Gastrocnemius medialis (tissue), 4 donors: ENCODE measurements at places on chromosomes 5 and 9.
A peak's percentile ranks its signal among the peaks of the same experiment; 100 is the strongest.

GRCh38 chr5:17258431-17258830, 41.0 kb downstream of the BASP1 start:
- DNase-seq = no peak

DNA sequence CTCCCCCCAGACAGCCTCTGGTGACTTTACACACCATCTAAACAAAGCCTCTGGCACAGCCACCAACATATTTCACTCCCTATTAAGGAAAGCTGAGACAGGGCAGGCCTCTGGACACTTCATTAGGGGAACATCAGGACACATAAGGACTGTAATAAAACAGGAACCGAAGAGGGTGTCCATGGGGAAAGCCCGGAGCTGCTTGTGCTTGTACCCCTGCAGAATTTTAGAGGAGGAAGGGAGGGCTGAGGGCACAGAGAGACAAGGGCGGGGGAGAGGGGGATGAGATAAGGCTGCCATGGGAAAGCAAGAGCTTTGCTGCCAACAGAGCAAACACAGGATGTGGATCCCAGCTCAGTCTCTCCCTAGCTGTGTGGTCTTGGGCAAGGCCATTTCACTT, 138.4 kb downstream of the ASTN2 start:
- DNase-seq = no peak

DNA sequence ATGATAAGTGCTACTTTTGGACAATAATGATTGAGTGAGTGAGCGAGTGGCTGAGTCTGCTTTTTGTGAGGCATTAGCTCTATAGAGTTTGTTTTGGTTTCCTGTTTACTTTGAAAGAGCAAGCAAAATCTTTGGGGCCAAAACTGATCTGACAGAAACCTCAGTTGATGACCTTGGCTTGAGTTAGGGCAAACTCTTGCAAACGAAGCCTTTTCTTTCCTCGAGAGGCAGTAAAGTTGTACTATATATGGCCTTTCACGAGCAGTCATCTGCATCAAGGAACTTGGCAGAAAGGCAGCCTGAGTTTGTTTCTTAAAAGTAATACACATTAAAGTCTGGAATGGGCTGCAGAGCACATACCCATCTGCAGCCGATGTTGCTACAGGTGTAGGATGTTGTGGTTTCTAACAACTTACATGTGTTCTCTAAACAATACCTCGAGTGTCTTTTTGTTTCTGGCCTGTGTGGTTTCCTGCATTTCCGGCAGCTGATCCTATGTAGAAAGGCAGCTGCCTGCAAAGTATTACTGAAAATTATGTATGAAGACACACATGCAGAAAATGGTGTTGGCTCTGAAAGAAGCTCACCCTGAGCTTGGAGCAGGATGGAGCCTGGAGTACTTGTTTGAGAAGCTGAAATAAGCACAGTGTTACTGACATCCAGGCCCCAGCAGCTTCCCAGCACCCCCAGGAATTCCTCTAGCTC, 60.8 kb downstream of the FOXD1 start:
- DNase-seq = no peak

DNA sequence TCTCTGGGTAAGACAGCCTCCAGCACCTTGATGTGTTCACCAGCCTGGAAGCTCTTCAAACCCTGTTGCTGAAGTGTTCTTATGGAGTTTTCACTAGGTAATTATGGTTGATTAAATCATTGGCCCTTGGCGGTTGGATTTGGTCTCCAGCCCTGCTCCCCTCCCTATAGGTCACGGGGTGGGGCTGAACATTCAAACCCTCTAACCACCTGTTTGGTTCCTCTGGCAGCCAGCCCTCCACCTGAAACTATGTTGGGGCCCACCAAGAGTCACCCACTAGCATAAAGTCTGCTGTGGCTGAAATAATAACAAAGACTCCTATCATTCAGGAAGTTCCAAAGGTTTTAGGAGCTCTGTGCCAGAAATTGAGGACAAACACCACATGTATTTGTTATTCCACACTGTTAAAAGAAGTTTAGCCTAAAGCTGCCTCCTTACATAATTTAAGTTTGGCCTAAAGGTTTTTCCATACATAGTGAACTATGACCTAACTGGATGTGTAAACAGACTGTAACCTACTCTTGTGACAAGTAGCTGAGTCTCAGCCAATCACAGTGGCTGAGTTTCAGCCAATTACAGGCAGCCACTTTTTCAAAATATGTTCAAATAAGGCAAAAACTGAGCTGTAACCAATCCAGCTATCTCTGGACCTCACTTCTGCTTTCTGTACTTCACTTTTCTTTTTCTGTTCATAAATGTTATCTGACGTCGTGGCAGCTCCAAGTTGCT, 34.8 kb downstream of the TMEM252 start:
- no peak for DNase-seq

DNA sequence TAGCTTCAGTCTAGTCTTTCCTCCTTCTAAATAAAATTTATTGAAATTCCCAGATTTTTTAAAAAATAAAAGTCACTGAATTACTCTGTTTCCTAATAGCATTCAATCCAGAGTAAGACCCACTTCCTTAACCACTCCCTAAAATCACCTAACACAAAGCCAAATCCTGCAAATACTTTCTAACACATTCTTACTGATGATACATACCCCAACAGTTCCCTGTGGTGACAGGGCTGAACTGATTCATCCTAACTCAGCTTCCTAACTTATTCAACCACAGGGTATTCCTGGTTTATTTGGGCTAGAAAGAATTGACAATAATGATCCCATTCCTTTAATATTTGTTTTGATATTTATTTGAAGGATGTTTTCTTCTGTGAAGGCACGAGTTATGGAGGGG, 40.7 kb upstream of the ZNF300 start:
- DNase-seq = no peak

- no peak for DNase-seq
Measured at GRCh38 chr9:73180403-73180802, 28.7 kb downstream of the ANXA1 start.

GRCh38 chr5:43602461-43603343, at the start of gene NNT:
TSS of gene NNT (plus strand) at chr5:43603180. CDS start at chr5:43609196, 6,016 bp downstream.
- peak; percentile 75 for DNase-seq

DNA sequence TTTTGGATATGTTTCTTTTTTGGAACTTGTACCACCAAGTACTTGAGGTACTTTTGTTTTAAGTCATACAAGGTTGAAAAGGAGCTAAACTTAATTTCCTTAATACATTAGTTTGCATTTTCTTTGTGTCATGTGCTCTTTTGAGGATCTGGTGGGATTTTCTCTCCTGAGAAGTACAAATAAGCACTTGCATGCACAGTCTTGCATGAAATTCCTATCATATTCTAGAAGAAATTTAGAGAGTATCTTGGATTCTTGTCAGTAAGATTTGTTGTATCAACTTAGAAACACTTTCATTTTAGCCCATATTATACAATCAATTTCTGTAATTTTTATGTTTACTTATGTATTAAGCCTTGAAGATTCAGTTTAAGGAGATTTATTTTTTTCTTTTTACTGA, 64.9 kb downstream of the CCNH start:
- no peak for DNase-seq

GRCh38 chr5:152514827-152515397, 109.8 kb upstream of the NMUR2 start:
- DNase-seq = no peak

GRCh38 chr5:72455476-72455875, 51.7 kb downstream of the ZNF366 start:
- DNase-seq = no peak

- DNase-seq = no peak
Measured at GRCh38 chr5:109163336-109163735, 246.4 kb downstream of the PJA2 start.

- no peak for DNase-seq
Measured at GRCh38 chr5:147853372-147853987, 22.0 kb upstream of the SPINK1 start.

DNA sequence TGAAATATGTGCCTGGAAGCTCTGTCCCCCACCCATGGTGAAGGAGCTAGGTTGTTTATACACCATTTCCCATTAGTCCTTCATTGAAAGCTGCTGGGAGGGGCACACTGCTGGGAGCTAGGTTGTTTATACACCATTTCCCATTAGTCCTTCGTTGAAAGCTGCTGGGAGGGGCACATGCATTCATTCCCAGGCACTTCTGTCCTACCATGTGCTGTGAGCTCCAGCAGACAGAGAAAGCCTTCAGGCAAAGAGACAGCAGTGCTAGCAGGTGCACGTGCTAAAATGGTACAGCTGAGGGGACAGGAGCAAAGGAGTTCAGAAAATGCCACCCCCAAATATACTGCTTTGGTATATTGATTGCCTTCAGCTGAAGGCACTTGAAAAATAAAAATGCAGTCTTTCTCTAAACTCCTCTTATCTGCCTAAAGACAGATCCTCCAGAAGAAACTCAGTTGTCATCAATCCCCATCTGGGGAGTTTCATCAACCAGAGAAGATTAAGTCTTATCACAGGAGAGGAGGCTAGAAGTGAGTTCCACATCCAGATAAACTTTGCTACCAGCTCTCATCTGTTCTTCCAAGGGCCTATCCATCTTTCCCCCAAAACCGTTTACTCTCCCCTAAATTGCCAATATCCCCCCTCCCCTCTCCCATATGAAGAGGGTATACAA, 27.7 kb upstream of the DAPK1 start:
- no peak for DNase-seq

DNA sequence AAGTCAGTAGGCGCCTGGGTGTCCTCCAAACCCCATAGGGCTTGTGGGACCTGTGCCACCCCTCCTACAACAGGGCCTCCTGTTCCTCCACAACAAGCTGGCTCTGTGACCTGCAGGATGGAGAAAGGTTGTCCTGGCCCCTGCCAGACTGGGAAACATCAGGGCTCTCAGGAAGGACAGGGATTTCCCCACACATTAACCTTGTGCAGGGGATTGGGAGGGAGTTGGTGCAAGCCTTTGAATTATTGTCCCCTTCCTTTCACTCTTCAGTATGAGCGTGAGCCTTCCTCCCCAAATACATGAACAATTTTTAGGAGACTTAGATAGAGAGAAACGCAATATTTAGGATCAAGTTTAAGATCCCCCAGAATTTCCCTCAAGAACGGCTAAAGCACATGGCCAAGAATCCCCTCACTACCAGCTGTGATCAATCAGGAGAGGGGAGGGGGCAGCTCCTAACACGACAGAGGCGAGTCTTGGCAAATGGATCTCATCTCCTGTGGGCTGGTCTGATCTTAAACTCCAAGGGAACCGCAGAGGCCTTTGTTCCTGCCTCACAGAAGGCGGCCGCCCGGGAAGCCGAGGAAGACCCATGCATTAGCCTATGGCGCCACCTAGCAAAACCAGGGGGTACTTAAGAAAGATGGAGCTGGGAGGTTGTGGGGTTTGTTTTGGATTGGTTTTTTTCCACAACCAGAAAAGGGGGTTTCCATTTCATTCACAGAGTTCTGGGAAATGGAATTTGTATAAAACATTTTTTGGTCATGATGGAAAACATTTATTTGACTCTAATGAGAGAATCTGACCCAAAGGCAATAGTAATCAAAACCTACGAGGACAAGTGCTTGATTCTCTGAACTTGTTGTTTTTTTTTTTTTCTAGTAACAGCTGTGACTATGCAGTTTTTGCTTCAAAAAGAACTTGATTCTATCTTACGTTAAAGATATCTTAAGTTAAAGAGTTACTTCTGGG, 36.1 kb upstream of the OSMR start:
- DNase-seq = peak; percentile 72

DNA sequence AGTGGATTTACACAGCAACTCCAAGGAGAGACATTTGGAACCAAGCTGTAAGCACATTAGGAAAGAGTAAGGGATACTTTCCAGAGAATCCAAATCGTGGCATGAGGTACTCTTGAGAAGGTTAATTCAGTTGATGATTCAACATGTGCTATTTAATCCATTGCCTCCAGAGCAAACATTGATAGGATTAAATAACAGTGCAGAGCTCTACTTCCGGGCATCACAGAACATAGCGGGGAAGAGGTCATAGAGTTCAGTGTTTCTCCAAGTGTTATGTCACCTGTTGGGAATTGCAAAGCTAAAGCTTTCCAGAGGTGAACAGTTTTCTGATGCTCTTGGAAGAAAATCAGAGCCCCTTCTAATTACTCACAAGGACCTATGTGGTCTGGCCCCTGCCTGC, 127.5 kb downstream of the PPP2R2B start:
- no peak for DNase-seq

DNA sequence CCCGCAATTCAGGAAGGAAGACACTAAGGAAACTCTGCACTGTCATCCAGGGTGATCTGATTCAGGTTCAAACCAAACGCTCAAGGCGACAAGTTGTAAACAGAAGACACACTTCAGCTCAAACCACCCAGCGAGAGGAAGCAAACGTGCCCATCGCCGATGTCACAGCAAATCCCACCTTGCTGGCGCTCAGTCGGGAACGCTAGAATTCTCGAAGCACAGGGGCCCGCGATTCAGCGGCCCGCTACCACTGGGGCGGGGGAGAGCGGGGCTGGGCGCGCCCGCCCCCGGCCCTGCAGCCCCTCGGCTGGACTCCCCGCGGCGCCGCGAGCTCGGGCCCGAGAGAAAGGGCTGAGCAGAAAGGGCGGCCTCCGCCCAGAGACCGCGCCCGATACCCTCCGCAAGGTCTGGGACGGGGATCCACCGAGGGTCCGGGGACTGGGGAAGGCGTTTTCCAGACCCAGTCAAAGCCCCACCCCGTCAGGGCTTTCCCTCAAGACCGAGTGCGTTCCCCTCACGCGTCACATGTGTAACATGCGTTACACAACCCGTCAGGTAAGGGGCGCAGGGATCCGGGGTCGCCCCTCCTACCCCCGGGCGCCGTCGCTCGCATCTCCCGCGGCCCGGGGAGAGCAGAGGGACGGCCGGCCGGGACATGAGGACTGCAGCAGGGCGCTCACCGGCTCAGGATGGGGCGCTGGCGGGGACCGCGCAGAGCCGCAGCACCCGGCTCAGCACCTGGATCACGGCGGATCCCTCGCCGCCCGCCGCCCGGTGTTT, 469 bp downstream of the AGTPBP1 start:
- peak; percentile 33 for DNase-seq

DNA sequence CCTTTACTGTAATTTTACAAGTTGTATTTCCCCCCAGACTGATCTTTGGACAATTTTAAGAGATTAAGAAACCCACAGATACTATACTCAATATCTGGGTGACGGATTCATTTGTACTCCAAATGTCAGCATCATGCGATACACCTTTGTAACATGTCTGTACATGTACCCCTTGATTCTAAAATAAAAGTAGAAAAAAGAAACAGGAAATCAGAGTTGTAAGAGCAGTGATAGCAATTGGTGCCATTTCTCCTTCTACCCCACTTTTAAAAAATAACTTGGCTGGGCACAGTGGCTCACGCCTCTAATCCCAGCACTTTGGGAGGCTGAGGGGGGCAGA, 116.9 kb downstream of the FGF1 start:
- no peak for DNase-seq

GRCh38 chr5:113340537-113340936, 94.3 kb downstream of the TSSK1B start:
- DNase-seq = no peak

GRCh38 chr5:177105691-177106476, 19.2 kb downstream of the FGFR4 start:
- DNase-seq = no peak

DNA sequence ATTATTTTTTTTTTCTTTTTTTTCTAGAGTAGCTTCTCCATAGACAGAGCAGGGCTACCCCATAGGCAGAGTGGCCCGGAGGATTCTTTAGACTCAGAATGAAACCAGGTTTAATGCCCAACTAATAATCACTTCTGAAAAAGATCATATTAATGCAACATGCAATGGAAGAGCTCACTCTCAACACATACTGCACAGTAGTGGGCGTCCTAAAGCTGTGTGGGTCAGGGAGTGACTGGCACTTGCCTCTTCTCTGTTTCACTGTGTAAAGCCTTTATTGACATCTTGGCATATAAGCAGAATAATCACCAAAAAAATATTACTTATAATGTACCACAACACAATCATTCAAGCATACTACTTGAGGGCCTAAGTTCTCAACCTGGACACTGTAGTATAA, 11.1 kb downstream of the PWWP2A start:
- DNase-seq = no peak

GRCh38 chr9:93456504-93456903, 3.1 kb upstream of the FAM120AOS start:
- DNase-seq = no peak

GRCh38 chr5:141039517-141039916, 11.7 kb upstream of the PCDHB1 start:
- DNase-seq = no peak
